ENCODE measurements at places on chromosomes 5 and 9.

GRCh38 chr5:11222169-11222568 lies 461.1 kb upstream of the DAP start:
- DNase-seq = no peak

- DNase-seq = peak; percentile 57
Measured at GRCh38 chr9:72454871-72455491, 66.4 kb upstream of the TMC1 start.

- DNase-seq = no peak
Measured at GRCh38 chr5:139210585-139210984, 12.4 kb upstream of the SIL1 start.

DNA sequence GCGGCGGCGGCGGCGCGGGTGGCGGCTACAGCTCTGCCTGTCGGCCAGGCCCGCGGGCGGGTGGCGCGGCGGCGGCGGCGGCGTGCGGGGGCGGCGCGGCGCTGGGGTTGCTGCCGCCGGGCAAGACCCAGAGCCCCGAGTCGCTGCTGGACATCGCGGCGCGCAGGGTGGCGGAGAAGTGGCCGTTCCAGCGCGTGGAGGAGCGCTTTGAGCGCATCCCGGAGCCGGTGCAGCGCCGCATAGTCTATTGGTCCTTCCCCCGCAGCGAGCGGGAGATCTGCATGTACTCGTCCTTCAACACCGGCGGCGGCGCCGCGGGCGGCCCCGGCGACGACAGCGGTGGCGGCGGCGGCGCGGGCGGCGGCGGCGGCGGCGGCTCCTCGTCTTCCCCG lies 296 bp downstream of the ZSWIM6 start:
- DNase-seq = peak; percentile 32

All from fibroblast of pulmonary artery (primary cell).